ENCODE measurements at places on chromosomes 5 and 9.

GRCh38 chr9:92600462-92601261, 64.9 kb upstream of the ECM2 start:
- no peak for DNase-seq

DNA sequence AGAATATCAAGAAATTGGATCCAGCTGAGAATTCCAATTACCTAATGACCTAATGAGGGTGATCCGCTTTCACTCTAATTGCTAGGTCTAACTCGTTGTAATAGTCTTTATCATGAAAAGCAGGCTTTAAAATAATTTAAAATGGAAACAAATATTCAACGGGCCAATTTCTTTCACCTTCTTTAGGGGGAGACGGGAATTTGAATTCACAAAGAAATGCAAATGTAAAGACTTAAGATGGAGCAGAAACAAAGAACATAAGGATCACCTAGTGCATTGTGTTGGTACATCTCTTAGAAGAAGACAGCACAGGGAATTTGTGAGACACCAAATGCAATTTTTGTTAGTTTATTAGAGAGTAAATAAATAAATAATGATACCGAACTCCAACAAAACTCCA, 1.5 kb upstream of the KCNN2 start:
- DNase-seq: peak; percentile 31

GRCh38 chr9:37425298-37425752, 2.8 kb downstream of the GRHPR start:
- DNase-seq: no peak

DNA sequence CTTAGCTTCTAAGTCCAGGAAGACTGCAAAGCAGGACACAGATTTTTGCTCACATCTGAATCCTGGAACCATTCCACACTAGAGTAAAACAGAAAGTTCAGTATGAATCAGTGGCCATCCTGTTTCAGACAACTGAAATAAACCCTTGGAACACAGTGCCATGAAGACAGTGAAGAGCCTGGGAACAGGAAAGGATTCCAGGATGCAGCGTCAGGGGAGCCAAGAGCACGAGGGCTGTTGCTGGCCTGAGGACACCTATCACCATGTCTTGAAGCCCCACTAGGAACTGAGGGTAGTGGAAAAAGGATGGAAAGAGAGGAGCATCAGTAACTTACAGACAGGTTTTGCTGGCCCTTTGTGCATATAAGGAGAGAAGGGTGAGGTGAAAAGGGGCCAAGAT, 115.3 kb upstream of the FSTL4 start:
- no peak for DNase-seq

- DNase-seq: no peak
Measured at GRCh38 chr9:105158898-105159297, 85.6 kb upstream of the SLC44A1 start.

GRCh38 chr9:130194378-130194932, 22.3 kb downstream of the NCS1 start:
- no peak for DNase-seq

- no peak for DNase-seq
Measured at GRCh38 chr5:179606071-179606909, 17.2 kb downstream of the HNRNPH1 start.

DNA sequence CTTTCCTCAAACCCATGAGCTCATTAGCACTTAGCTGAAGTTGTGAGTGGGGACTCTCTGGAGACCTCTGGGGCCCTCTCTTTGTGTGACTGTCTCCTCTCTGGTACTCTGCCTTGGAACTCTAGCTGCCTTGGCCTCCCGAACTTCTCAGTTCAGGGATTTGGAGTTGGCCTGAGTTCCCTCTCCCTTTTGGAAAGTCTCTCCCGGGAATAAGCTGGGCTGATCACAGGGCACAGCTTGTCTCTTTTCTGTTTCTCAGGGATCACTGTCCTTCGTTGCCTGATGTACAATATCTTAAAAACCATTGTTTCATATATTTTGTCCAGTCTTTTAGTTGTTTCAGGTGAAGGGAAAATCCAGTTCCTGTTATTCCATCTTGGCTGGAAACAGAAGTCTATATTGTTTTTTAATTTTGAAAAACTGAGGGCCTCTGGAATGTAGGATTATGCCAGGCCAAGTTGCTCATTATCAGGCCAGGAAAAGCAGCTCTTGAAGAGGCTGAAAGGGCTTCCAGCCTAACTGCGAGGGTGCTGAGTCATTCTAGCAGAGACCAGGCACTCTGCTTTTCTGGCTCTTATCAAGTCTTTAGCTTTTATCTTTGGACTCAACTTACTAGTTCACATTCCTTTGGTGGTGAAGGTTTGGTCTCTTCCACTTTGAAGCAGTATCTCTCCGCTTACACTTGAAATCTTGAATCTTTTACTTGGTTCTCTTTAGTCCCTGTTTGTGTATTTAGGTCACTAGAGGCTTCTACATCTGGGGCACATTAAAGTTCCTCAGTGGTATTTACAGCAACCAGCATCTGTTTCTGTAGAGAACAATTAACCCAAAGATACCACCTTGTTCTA, 8.4 kb upstream of the RGS3 start:
- no peak for DNase-seq

GRCh38 chr5:154163327-154164248, 26.9 kb upstream of the GALNT10 start:
- no peak for DNase-seq

DNA sequence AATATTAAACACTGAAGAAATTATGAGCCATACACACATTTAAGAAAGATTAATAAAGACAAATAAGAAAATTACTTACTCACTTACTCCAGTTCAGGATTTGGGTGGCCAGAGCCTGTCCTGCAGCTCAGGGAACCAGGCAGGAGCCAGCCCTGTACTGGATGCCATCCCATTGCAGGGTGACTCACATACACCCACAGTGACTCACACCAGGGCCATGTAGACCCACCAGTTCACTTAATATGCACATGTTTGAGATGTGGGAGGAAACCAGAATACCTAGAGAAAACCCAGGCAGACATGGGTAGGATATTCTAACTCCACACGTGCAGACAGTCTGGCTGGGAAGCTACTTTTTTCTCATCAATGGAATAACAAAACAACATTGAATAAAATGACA, 49.6 kb upstream of the ADRB2 start:
- DNase-seq: no peak

- DNase-seq: no peak
Measured at GRCh38 chr9:78552802-78553201, 255.9 kb downstream of the PSAT1 start.

- no peak for DNase-seq
Measured at GRCh38 chr5:78763659-78764189, 115.2 kb upstream of the LHFPL2 start.

- no peak for DNase-seq
Measured at GRCh38 chr5:33379757-33380156, 61.0 kb upstream of the TARS1 start.

DNA sequence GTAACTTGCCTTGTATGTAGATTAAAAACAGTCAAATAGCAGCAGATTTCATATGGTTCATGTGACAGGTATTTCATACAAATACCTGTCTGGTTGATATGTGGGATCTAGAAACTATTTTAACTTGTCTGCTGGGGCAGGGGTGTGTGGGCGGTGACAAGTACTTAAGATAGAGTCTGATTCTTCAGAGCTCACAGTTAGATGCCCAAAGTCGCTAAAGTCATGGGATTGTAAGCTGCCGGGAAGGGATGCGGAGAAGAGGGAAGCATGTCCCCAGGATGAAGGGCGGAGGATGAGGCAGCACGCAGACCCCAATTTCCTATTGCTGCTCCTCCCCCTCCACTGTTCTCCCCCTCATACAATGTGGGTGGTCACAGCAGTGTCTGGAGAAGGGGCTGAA, 13.3 kb downstream of the ANXA6 start:
- DNase-seq: no peak

DNA sequence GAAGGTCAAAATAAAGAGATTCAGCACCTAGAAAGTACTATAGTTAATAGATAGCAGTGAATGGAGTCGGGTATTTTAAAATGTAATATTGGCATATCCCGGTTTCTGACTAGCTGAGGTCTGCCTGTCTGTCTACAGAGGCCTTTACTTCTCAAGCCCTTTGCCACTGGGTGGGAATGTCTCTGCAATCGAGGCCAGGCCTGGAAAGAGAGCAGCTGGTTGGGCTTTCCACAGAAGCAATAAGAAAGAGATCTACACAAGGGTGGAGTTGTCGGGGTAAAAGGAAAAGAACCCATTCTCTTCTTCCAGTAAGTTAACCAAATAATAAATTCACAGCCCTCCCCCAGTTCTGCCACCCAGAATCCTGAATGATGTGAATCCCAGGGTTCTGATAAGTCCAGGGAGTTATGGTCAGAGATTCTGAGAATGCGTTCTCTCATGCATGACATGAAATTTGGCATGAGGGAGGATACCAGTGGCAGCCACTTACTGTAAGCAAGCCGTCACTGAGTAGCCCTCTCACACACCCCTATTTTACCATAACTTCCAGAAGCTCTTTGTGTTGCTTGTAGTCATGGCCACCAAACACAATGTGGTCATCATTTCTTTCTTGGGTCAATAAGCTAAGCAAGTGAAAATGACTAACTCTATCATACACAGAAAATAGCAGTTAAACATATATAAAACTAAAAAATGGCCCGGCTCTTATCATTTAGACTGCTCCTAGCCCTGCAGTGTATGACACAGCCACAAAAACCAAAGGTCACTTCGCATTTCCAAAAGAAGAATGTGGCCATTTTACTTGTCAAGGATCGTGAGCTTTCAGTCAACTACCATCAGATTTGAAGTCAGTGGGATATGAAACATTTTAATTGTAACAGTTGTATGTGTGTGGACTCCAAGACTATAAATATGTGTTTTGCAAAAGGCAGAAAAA, 185.0 kb downstream of the GLIS3 start:
- DNase-seq: no peak

DNA sequence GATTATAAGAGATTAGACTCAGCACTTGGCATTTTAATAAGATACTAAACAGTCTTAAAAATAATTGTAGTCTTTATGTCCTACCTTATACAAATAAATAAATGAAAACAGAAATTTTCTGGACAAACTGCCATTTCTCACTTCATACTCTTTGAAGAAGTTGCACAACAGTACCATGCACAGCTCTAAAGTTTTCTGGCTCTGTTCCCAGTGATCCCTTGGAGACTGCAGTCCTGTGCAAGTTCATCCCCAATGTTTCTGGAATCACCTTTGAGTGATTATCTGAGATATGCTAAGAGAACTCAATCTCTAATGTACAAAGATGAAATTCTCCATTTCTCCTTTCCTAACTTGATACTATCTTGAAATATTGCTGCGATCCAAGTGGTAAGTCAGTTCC, 330.4 kb upstream of the EDIL3 start:
- DNase-seq: no peak

- no peak for DNase-seq
Measured at GRCh38 chr5:117888688-117889087, 1099.7 kb downstream of the DTWD2 start.

GRCh38 chr5:149935431-149935901, 9.1 kb downstream of the PDE6A start:
- DNase-seq: no peak

GRCh38 chr9:136983656-136984314, 992 bp downstream of the LCNL1 start:
- no peak for DNase-seq

DNA sequence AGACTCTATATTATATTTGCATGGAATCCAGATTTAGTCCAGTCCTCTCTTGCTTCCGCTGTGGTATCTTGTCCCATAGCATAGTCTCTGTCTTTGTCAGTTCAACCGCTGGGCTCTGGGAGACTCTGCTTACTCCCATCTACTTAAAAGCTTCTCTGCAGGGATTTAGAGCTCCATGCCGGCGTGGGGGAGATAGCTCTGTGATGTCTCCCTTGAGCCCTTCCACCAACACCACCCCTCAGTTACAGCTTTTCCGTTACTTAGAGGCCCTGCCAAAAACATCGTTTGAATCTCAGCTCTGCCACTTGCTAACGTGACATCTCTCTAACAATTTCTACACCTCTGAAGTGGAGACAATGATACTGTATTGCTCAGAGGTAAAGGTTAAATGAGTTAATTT, 306.1 kb upstream of the ZNF608 start:
- DNase-seq: no peak

GRCh38 chr5:115842952-115843351, 1.2 kb downstream of the AP3S1 start:
- no peak for DNase-seq

GRCh38 chr5:75450069-75450468, 61.4 kb downstream of the CERT1 start:
- DNase-seq: no peak

DNA sequence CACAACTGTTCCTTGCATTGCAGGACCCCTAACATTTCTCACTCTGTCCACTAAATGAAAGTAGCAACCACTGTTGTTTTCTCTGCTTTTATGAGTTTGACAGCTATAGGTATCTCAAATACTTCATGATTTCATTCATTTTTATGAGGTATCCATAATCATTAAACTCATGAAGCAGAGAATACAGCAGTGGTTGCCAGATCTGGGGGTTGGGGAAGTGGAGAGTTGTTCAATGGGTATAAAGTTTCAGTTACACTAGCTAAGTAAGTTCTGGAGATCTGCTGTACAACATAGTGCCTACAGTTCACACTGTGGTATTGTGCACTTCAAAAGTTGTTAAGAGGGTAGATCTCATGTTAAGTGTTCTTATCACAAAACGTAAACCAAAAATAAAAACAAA, 23.4 kb upstream of the CAMK4 start:
- DNase-seq: no peak

DNA sequence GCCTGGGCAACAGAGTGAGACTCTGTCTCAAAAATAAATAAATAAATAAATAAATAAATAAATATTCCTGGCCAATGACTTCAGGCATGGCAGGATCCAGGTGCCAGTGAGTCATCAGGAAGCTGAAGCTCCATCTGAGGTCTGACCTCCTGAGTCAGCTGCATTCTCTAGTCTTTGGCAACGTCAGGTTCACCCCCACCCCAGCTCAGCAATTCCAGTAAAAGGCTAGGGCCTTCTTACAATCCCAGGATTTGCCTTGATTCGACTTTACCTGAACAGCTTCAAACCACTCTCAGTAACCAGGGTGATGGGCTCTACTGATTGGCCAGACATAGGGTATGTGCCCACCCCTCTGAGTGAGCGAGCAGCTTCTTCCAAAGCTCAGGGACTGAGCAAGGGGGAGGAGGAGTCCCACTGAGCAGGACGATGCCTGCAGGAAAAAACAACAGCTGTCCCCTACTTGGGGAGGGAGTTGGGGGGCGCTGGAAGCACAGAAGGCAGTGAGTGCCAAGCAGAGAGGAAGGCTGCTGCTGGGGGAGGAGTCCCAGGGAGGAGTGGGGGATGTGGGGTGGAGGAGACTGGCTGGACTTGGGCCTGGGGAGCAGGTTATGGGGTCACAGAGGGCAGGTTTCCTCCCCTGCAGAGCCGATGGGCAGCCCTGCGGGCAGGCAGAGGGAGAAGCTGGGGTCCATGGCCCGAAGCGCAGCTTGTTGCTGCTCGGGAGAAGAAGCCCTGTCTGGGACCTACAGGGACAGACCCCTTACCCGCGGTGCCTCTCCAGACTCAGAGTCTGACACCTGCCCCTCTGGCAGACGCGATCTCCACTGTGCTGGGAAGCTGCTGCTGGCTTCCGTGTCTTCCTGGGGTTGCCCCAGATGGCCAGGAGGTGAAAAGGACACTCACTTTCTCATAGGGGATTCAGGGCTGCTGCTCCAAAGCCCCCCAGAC, 25.9 kb upstream of the UNC5A start:
- DNase-seq: no peak

Measured in right renal cortex interstitium (tissue), 3 donors.